ENCODE measurements at places on chromosomes 3 and 15.
A peak's percentile ranks its signal among the peaks of the same experiment; 100 is the strongest.

DNA sequence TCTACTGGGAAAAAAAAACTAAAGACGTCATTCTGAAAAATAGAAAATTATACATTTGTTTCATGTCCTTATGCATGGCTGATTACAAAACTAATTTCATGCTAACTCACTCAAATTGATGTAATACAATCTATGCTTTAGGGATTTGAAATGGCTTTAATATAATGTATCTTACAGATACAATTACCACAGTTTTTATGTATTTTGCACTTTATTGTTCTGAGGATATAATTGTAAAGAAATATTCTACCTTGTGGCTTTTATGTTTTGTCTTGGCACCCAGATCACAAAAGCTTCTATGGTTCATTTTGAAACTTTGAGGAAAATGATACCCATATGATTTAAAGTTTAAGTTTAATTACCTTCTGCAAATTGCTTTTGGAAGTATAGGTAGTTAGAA lies 122.5 kb downstream of the PLCL2 start:
- DNase-seq = no peak

- DNase-seq = peak; percentile 71
Measured at GRCh38 chr3:13420045-13420830, at the start of gene NUP210. NUP210 (minus strand) TSS chr3:13420322; CDS start chr3:13420226, 96 bp downstream.

DNA sequence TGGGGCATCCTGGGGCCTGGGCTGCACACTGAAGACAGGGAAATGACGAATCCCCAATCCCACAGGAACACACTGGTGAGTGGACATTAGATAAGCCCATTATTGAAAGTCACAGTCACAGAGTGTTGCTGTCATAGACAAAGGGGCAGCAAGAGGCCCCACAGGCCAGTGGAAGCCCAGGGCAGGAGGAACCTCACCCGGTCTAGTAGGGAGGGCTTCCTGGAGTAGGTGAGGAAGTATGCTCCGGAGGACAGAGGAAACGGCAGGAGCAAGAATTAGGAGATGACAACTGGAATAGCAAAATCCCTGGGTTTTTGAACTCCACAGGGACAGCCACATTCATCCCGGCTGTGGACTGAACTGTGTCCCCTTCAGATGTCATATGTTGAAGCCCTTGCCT lies 101.2 kb downstream of the TPRA1 start:
- no peak for DNase-seq

- no peak for DNase-seq
Measured at GRCh38 chr3:61936344-61936937, 375.1 kb downstream of the PTPRG start.

GRCh38 chr3:54696313-54696712 lies 231.5 kb downstream of the LRTM1 start:
- DNase-seq = no peak
